ENCODE measurements at places on chromosomes 13 and 19.
A peak's percentile ranks its signal among the peaks of the same experiment; 100 is the strongest.

DNA sequence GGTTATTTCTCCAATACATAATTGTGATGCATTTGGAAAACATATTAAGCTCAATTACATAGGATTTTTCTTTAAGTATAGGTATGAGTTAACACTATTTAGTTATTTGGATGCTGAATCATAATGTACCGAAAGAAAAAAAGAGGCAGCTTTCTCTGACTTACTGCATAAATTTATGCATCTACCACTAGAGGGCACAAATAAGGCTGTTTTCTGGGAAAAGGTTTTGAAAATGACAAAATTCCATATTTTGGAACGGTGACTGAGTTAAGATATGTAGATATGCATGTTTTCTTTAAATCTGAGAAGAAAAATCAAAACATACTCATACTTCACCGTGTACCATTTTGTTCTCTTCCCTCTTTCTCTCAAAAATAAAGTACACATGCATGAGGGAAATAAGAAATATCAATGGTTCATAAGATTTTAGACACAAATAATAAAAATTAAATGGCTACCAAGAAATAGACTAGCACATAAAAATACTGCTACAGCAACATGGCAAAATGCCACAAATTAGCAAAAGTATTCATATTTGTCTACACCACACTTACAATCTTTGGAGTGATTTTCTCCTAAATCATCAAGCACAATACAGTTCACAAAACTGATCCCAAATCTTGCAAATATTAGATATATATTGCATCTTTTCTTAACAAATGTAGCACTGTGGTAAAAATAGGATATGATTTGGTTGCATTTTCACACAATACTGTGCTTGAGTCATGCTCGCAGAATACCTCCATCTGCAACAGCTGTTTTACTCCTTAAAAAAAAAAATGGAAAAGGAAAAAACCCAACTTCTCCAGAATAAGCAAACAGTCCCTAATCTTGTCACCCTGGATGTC, 260.0 kb downstream of the FGF14 start:
- DNase-seq, result no peak

GRCh38 chr19:29988351-29988750, 46.3 kb downstream of the URI1 start:
- no peak for DNase-seq

DNA sequence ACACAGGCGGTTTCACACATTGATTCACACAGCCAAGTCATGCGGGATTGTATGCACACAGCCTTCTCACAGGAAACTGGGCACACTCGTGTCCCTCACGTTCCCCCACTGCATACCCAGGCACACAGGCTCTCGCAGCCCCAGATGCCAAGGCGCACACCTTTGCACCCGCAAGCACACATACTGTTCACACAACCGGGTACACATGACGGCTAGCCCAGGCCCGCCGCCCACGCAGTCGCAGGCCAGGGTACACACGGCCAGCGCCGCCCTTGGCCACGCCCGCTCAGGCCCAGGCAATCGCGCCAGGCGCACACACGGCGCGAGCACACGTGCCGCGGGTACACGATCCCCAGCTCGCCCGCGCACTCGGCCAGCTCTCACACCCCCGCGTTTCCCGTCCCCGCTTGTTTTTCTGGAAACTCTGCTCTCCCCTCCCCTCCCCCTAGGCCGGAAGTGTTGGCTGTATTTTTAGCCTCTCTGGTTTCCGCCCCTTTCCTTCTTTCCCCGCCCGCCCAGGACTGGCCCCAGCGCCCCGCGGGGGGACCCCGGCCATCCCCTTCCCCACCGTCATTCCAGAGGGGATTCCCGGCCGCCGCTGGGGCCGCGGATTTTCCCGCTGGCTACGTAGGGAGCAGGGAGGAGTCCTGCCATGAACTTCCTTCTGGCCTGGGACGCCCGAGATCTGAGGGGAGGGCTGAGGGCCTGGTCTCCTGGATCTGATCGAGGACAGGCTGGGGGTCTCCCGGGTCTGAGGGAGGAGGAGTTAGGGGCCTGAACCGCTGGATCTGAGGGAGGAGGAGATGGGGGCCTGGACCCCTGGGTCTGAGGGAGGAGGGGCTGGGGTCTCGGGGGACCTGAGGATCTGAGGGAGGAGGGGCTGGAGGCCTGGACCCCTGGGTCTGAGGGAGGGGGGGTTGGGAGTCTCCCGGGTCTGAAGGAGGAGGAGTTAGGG, 4.0 kb upstream of the ZFP36 start:
- peak; percentile 88 for DNase-seq

DNA sequence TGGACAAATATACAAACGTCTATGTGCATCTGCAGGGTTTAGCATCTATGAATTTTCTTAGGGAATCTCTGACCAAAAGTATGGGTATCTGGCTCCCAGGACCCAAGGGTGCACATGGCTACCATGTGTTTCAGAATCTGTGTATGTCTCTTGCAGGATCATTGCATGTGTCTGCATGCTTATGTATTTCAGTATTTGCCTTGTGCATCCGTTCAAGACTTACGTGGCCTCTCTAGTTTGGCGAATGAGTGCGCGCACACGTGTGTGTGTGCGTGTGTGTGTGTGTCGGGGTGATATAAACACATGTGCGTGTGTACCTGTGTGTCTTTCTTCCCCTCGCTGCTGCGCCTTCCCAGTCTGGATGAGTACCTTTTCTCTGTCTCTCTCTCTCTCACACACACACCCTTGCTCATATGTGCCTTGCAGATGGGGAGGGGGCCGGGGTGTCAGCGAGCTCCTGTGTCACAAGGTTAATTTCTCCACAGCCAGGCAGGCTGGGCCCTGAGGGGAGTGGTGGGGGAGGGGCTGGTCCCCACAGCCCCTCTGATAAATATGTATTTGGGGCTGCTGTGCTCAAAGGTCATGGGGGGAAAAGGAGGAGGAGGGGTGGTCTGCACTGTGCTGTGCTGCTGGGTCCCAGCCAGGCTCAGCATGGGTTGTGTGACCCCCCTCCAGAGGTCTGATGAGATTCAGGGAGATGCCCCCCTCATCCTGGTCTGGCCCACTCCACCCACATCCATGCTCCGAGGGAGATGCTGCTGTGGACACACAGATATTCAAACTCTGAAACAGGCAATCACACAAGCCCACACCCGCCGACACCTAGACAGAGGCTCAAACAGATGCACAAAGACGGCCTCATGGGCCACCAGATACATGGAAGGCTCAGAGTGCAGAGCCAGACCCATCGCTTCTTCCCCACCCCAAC, 37.5 kb upstream of the POU2F2 start:
- no peak for DNase-seq

GRCh38 chr13:97027162-97027554, 32.9 kb upstream of the OXGR1 start:
- DNase-seq, result no peak

DNA sequence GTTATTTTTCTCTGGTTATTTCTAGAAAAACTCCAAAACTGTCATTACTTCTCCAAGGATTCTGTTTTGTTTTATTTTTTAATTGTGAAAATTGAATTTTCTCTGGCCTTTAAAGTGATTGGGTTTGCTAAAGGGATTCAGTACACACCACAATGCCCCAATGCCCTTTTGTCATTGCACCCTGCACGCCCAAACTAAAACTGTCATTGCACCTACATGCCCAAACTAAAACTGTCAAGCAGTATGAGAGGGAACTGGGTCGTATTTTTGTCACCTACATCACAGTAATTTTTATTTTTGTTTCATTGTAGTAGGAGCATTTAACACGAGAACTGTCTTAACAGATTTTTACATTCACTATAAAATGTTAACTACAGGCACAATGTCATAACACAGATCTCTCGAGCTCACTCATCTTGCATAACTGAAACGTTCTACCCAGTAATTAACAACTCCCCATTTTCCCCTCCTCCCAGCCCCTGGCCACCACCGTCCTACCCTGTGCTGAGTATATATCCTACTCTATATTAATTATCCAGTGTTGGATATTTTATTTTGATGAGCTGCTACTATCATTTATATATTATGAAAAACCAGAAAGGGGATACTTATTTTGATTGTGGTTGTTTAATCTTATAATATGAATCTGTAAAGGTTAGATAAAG, 7.2 kb downstream of the NALCN start:
- DNase-seq, result no peak

- no peak for DNase-seq
These were observed 17.8 kb upstream of the LGALS16 start for GRCh38 chr19:39637891-39638290.

GRCh38 chr13:106173891-106174610, 361.4 kb downstream of the EFNB2 start:
- no peak for DNase-seq

- no peak for DNase-seq
These were observed 6.7 kb downstream of the TMTC4 start for GRCh38 chr13:100667894-100668293.

GRCh38 chr13:25992076-25992475, 59.7 kb downstream of the SHISA2 start:
- DNase-seq, result no peak

- DNase-seq, result no peak
These were observed 15.5 kb downstream of the NCLN start for GRCh38 chr19:3201072-3201700.

- no peak for DNase-seq
These were observed 39.4 kb downstream of the RFX2 start for GRCh38 chr19:6070720-6071485.

DNA sequence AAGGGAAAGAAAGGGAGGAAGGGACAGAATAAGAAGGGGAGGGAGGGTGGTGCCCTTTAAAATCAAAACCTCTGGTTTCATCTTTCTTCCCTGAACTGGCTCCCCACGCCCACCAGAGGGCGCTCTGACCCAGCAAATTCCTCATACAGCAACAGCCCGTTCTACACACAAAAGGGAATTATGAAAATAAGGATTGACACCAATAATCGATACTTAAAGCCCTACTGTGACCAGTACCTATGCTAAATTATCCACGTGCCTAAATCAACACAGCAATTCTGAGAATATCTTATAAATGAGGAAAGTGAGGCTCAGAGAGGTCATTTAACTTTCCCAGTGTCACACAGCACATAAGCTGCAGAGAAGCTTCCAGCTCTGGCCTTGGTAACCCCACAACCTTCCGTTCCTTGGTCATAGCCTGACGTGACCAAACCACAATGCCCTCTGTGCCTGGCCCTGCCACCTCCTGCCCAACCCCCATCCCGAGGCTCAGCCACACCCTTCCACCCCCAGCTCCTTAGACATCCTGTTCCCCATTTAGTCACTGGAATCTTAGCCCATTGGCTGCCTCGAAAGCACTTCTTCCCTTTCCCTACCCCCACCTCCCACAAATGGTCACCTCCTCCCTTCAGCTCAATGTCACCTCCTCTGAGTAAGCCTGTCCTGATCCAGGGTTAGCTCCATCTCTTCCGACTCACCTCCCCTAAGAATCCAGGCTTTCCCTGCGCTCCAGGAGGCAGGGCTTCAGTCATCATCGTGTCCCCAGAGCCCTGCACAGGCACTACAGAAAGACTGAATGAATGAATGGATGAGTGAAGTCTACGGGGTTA, 34.2 kb upstream of the PNMA8B start:
- DNase-seq, result peak; percentile 81

DNA sequence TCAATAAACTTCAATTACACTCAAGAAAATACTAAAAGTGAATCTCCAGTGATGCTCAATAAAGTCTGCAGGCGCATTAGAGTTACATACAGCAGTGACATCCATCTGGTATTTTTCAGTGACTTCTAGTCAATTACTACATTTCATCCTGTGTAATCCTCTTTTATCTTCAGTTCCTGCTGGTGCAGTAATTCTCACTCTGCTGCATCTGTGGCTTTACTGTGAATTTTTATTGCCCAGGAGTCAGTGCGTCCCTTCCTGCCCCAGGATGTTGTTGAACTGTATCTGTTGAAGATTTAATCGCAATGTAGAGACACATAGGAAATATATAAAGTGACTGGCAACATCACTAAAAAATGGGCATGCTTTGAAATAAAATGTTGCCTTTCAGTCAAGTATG, 196.3 kb upstream of the TMTC4 start:
- DNase-seq, result no peak

DNA sequence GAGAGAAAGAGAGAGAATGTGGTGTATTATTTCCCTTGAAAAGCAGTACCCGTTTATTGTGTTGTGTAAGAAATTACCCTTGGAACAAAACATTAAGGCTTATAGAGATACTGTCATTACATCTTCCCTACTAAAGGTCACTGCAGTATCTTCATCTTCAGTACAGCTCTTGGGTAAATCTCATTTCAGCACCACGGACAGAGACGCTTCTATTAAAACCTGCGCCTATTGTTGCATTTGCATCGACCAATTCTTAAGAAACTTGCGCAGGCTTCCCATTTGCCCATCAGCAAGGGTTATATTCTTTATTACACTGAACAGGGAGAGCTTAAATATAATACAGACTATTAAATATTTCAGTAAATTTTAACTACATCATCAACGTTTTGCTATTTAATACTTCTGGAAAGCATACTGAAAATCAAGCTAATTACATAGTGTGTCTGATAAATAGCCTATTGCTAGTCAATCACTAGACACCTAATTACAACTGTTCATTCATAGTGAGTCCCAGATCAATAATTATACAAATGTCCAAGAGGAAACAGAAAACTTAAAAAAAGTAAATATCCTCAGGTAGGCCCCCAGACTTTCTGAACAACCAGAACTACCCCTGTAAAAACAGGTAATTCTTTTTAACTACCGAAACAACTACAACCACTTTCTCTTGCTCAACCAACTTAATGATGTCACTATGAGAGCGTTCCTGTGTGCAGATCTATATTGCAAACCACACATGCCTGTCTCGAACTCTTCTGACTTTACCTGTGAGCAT, 350.6 kb downstream of the LIG4 start:
- no peak for DNase-seq

DNA sequence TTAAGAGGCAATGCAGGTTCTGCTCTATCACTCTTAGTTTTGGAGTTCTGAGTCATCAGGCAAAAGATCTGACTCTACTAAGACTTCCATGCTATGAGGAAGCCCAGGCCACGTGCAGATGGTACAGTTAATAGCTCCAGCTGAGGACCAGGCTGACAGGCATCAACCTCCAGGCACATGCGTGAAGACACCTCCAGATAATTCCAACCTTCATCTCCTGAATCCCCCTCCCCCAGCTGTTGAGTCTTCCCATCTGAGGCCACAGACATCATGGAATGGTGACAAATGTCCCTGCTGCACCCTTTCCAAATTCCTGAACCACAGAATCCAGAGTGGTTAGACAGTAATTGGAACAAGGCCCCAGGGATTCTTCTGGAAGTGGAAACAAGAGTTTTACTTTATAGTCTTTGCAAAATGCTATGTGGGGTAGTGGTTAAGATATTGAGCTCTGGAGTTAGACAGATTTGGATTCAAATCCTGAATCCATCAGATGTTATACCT, 183.8 kb downstream of the KLF5 start:
- DNase-seq, result no peak

- DNase-seq, result no peak
These were observed at the start of gene PPFIA3 for GRCh38 chr19:49119411-49120324. Gene PPFIA3 (plus strand): TSS chr19:49119544. CDS start chr19:49127874, 8,330 bp downstream.

- DNase-seq, result no peak
These were observed 32.2 kb downstream of the ZNF557 start for GRCh38 chr19:7101498-7102253.

- DNase-seq, result no peak
These were observed 122.4 kb downstream of the TRPC4 start for GRCh38 chr13:37747071-37747612.
